ENCODE measurements at places on chromosomes 5 and 9. TPM values are rescaled to one million over a fixed set of nuclear protein-coding genes. Genes with fewer than 3 reads are reported as not detected.

The GMCL2 gene
- total RNA-seq: not detected

- DNase-seq: no peak
Measured at GRCh38 chr5:98722188-98722587, 51.3 kb upstream of the RGMB start.

DNA sequence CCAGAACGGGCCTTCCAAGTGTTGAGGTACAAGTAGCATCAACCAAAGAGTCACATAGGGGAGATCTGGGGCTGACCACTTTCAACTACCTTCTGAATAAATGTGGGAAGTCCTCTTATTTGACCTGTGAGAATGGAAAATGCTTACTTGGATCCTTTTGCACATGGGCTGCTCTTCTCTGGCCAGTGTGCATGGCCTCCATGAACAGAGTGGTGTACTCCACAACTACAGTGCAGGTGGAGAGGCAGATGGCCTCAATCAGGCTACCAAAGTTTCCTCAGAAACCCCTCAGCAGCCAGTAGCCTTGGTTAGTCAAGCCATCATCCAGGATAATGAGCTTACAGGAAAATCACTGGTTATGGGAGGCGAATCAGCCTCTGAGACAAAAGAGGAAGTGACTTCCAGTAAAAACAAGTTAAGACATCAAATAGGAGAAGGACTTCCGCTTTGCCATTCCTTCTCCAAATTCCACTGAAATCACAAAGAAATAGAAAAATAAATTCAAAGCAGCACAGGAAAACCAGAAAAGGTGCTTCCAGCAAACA lies 18.3 kb upstream of the FCHO2 start:
- no peak for DNase-seq

GRCh38 chr9:93974151-93974550 lies 19.0 kb upstream of the BARX1 start:
- no peak for DNase-seq

The CDC20B gene
- total RNA-seq: 1.4 TPM

GRCh38 chr9:137705443-137705863 lies 86.6 kb downstream of the EHMT1 start:
- DNase-seq: no peak

The ST8SIA4 gene
- total RNA-seq: 19.1 TPM

DNA sequence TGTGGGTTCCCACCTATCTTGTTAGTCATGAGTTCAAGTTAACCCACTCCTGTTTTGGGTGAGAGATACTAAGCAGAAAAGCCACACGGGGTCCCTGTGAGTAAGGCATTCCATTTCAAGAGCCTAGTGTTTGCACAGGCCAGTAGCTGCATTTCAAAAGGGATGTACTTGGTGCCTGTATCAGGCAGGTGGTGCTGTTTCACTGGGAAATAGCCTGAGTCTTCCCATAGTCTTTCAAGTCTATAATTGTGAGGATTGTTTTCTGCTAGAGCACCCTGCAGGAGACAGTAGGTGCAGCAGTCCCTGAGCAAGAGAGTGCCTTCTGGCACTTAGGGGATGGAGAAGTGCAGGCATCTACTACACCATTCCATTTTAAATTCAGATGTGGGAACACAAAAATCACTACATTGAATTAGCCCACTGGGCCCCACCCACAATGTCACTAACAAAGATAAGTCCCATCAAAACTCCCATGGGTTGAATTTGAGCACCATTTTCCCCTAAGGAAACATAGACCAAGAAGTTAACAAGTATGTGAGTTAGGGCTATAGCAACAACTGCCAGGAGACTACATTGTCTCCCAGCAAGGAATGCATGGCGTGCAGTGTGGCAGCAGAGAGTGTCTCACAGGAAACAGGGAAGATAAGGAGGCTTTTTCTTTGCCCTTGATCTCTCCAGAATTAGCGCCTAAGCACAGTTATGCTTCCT lies 263.2 kb downstream of the COX7C start:
- peak; percentile 68 for DNase-seq

The ENG gene
- total RNA-seq: 41.1 TPM

DNA sequence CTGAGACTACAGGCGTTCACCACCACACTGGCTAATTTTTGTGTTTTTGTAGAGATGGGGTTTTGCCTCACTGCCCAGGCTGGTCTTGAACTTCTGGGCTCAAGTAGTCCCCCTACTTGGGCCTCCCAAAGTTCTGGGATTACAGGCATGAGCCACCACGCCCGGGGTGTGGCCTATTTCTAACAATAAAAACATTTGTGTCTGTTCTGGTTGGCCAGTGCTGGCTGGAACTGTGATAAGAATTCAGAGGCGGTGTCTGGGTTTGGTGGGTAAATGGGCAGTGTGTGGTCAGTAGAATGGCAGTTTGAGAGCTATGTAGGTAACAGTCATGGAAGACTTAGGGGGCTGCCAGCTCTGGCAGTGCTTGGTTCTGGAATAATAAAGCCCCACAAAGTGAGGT lies 46.9 kb upstream of the SYNPO start:
- DNase-seq: no peak

DNA sequence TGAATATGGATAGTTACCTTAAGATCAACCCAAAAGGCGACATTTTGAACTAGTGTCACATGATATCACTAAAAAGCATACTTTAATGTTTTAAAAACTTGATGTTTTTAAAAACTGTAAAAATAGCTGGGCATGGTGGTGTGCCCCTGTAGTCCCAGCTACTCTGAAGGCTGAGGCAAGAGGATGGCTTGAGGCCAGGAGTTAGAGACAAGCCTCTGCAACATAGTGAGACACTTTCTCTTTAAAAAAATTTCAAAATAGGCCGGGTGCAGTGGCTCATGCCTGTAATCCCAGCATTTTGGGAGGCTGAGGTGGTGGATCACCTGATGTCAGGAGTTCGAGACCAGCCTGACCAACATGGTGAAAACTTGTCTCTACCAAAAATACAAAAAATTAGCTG lies 129.5 kb downstream of the NPR3 start:
- DNase-seq: no peak

The TRAPPC13 gene
- total RNA-seq: 42.0 TPM

DNA sequence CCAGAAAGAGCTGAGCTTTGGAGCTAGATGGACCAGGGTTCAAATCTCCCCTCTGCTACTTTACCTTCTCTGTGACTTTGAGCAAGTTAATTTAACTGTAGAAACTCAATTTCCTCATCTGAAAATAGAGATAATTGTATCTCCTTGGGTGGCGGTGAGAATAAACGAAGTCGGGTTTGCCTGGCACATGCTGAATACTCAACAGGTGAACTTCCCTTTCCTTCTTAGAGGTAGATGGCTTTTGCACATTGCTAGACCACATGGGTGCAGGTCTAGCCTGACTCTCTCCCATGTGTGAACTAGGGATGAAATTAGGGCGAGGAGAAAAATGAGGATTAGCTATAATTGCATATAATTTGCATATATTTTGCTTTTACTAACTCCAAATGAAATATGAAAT lies 31.4 kb upstream of the GTF2H2C start:
- no peak for DNase-seq

The SH3GL2 gene
- total RNA-seq: 2.9 TPM

Data from lung (tissue), 17 donors.